ENCODE measurements at places on chromosomes 6 and 20. TPM values are rescaled to one million over a fixed set of nuclear protein-coding genes. Genes with fewer than 3 reads are reported as not detected.

Gene LAMA4
- total RNA-seq, result 317 TPM

Gene LTB
- total RNA-seq, result 0.55 TPM

Gene SLC22A1
- 0.59 TPM for total RNA-seq

DNA sequence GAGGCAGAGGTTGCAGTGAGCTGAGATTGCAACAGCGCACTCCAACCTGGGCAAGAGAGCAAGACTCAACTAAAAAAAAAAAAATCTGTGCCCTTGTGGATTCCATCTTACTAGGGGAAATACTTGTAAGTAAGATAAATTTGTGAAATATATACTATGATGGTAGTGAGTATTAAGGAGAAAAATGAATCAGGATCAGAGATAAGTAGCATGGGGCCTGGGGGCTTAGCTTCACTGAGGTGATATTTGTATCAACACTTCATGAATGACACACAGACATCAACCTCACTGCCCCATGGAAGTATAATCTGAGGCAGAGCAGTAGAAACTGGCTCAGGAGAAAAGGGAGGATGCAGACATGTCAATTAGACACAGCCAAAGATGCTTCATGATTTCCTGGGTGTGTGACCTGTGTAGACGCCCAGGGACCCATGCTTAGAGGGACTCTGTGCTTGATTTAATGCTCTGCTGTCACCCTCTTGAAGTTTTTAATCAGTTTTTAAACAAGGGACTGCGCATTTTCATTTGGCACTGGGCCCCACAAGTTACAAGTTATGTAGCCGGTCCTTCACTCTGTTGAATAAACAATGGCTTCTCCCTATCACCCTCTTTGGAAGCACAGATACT, 41.9 kb downstream of the PCNA start:
- H3K4me1 ChIP-seq, result peaks cover 9% of the 10 kb centered on the region
- no peaks in the 10 kb centered on the region for H3K27me3 ChIP-seq
- no peak overlapping the region for H3K4me3 ChIP-seq
- H3K27ac ChIP-seq, result no peak overlapping the region
- H3K36me3 ChIP-seq, result no peaks in the 10 kb centered on the region
- no peak for DNase-seq

DNA sequence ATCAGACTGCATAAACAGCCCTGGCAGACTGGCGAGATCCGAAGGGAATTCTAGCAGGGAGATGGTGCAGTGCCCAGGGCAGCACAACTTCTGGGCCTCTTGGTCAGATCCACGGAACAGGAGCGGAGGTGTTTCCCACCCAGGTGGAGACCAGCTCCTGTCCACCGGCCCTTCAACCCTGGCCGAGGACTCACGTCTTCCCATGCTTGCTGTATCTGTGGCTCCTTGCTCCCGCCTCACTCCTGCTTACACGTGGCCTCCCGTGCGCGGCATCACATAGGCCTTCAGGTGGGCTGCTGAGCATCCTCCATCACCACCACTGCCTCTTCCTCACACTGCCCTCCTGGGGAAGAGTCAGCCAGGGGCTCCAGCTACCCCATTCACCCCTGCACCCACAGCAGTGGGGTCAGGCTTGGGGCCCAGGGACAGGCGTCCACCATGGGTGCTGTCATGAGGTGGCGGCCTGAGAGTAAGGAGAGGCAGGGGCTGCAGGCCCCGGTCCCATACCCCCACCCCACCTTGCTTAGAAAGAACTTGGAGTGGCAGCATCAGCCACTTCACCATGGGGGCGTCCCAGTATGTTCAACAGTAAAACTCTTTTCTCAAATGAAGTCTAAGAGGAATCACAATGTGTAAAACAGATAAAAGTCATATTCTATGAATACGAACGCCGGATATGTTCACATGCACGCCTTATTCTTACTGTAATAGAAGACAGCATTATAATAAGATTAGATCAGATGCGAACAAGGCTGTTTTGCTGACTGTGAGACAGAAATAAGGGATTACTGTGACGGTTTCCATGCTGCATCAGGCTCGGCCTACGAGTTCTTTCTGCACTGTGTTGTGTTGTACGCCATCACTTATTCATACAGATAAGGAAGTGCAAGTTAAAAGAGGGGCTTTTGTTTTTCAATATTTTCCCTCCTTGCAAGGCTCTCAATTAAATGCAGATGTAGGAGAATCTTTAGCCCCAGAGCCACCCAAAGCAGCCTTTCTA, 165.4 kb downstream of the GRM4 start:
- no peaks in the 10 kb centered on the region for H3K36me3 ChIP-seq
- DNase-seq, result no peak
- H3K27me3 ChIP-seq, result peaks cover 12% of the 10 kb centered on the region
- no peak overlapping the region for H3K4me3 ChIP-seq
- peaks cover 19% of the 10 kb centered on the region for H3K4me1 ChIP-seq
- H3K27ac ChIP-seq, result no peak overlapping the region

Gene UBD
- total RNA-seq, result 0.50 TPM

DNA sequence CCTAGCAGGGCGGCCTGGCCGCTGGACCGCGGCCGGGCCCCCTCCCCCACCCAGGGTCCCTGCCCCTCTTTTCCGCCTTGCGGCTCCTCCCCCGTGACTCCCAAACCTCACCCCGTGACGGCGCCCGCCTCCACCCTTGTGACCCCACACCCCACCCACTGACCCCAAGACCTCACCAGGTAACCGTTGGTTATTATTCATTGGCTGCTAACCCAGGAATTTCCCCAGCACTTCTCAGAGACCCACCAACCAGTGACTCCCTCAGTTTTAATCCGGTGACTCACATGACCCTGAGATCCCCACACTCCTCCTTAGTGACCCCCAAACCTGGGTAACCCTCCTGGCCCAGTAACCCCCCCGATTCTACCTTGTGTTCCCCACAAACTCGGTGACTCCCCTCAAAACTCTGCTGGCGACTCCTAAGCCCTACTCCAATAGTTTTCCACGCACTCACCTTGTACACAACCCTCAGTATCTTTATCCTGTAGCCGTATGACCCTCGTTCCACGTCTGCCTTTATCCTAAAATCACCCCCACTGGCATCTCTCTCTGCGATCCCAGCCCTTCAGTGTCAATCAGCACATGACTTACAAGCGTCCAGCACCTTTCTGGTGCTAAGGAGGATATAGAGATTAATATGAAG, 534 bp downstream of the ZNF76 start:
- H3K4me3 ChIP-seq, result peak overlapping the region; percentile 79
- peaks cover 14% of the 10 kb centered on the region for H3K4me1 ChIP-seq
- no peaks in the 10 kb centered on the region for H3K27me3 ChIP-seq
- H3K36me3 ChIP-seq, result no peaks in the 10 kb centered on the region

- no peak overlapping the region for H3K4me3 ChIP-seq
- no peaks in the 10 kb centered on the region for H3K4me1 ChIP-seq
- no peaks in the 10 kb centered on the region for H3K36me3 ChIP-seq
Observed at GRCh38 chr6:136980070-136980469, 58.0 kb downstream of the SLC35D3 start.

- no peaks in the 10 kb centered on the region for H3K36me3 ChIP-seq
- no peaks in the 10 kb centered on the region for H3K27me3 ChIP-seq
- H3K27ac ChIP-seq, result no peak overlapping the region
Observed at GRCh38 chr6:168906391-168906790, 347.3 kb downstream of the THBS2 start.

- peaks cover 4% of the 10 kb centered on the region for H3K36me3 ChIP-seq
- DNase-seq, result no peak
- no peak overlapping the region for H3K27ac ChIP-seq
- H3K4me1 ChIP-seq, result peaks cover 5% of the 10 kb centered on the region
Observed at GRCh38 chr6:42304053-42304712, 86.5 kb upstream of the MRPS10 start.

Gene C6orf141
- 1.3 TPM for total RNA-seq

DNA sequence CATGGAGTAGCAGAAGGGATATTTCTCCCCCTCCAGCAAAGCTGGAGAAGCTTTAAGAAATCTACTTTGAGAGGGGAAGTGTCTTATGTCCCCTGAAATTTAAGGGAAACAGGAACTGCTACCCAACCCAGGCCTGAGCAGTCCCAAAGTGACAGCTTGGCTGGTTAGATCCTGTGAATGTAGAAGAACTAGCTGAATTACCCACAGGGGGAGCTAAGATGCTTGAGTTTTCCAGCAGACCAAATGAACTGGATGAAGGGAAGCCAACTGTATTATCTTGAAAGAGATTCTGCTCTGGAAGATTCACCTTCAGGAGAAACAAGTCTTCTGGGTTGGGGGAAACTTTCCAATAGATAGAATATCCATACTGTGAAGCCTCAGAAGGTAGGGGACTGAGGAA, 303.3 kb upstream of the MMS22L start:
- H3K27ac ChIP-seq, result no peak overlapping the region
- H3K36me3 ChIP-seq, result no peaks in the 10 kb centered on the region
- H3K4me1 ChIP-seq, result no peaks in the 10 kb centered on the region

Gene HMGA1
- 35.9 TPM for total RNA-seq

- no peak overlapping the region for H3K27ac ChIP-seq
- H3K27me3 ChIP-seq, result peaks cover 16% of the 10 kb centered on the region
- peak; percentile 76 for DNase-seq
- peaks cover 4% of the 10 kb centered on the region for H3K4me1 ChIP-seq
- H3K4me3 ChIP-seq, result no peak overlapping the region
Observed at GRCh38 chr20:57071283-57071731, 195.1 kb downstream of the BMP7 start.

- no peaks in the 10 kb centered on the region for H3K36me3 ChIP-seq
- H3K27ac ChIP-seq, result no peak overlapping the region
- H3K4me1 ChIP-seq, result peaks cover 2% of the 10 kb centered on the region
Observed at GRCh38 chr6:14694308-14694707, 551.6 kb upstream of the JARID2 start.

Gene ZSCAN9
- total RNA-seq, result 16.6 TPM

Gene ADGB
- total RNA-seq, result 0.99 TPM

GRCh38 chr20:38294076-38294591, 9.8 kb upstream of the BPI start:
- no peaks in the 10 kb centered on the region for H3K36me3 ChIP-seq
- H3K27ac ChIP-seq, result no peak overlapping the region
- no peak for DNase-seq
- no peaks in the 10 kb centered on the region for H3K27me3 ChIP-seq
- no peak overlapping the region for H3K4me3 ChIP-seq

Gene TSPYL4
- total RNA-seq, result 101 TPM

DNA sequence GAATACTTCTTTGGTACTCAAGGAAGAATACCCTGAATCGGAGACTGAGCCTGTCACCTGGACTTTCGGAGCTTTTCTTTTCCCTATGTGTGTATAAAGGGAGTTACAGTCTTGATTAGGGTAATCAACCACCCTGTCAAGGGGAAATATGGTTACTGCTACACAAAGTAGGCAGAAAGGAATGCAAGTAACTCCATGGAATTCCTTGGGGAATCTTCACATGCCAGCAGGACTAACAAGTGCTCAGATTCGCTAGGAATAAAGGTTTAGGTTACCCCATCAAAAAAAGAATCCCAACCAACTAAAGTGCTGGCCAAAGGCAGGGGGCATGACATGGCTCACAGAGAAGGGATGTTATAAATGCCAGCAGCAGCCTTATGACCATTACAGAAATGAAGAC, 10.4 kb downstream of the KCNS1 start:
- H3K36me3 ChIP-seq, result no peaks in the 10 kb centered on the region

DNA sequence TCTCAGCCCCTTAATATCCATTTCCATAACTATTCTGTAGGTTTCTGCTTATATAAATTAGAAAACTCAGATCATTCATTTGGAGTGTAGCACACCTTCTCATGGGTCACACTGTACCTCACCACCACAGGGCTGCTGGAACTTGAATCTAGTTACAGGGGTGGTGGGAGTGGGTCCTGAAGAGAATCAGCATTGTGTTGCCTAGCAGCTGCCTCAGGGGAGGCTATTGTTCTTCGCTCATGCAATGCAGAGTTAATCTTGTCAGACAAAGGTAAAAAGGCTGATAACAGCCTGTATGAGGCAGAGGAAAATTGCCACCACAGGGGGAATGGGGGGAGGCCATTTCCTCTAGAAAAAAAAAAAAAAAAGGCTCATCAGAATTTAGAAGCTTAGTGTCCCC, 496.0 kb upstream of the ADGRB3 start:
- no peak for DNase-seq
- no peak overlapping the region for H3K4me3 ChIP-seq
- H3K36me3 ChIP-seq, result no peaks in the 10 kb centered on the region
- H3K4me1 ChIP-seq, result no peaks in the 10 kb centered on the region

GRCh38 chr6:30684386-30685156, 1.9 kb downstream of the PPP1R18 start:
- H3K4me3 ChIP-seq, result peak overlapping the region; percentile 99
- peaks cover 73% of the 10 kb centered on the region for H3K4me1 ChIP-seq
- H3K27ac ChIP-seq, result peak overlapping the region; percentile 98
- DNase-seq, result no peak
- peaks cover 15% of the 10 kb centered on the region for H3K36me3 ChIP-seq
- no peaks in the 10 kb centered on the region for H3K27me3 ChIP-seq

Gene PSORS1C2
- not detected for total RNA-seq

DNA sequence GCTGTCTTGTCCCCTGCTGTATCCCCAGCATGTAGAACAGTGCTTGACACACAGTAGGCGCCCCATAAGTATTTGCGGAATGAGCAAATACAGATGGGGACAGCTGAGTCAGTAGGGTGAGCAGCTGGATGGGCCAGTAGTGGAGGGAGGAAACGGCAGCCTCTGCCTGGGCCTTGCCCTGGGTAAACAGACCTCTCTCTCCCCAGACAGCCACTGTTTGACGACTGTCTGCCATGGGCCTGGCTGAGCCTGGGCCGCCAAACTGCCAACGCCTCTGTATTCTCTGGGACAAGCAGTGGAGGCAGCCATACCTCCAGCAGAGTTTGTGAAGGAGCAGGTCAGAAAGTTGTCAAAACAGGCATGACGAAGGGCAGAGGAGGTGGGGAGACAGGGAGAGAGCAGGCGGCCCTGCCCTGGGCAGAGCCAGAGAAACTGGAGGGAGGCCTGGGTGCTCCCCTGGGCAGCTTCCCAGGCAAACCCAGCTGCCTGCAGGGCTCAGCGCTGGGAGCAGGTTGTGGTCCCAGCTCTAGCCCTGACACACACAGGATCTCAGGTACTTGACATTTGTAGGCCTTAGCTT, 15.2 kb downstream of the HNF4A start:
- no peak overlapping the region for H3K27ac ChIP-seq
- H3K4me3 ChIP-seq, result no peak overlapping the region
- H3K36me3 ChIP-seq, result no peaks in the 10 kb centered on the region
- no peaks in the 10 kb centered on the region for H3K4me1 ChIP-seq

- H3K4me1 ChIP-seq, result peaks cover 7% of the 10 kb centered on the region
- H3K4me3 ChIP-seq, result no peak overlapping the region
- H3K27ac ChIP-seq, result no peak overlapping the region
- DNase-seq, result no peak
- peaks cover 7% of the 10 kb centered on the region for H3K27me3 ChIP-seq
Observed at GRCh38 chr6:138800377-138801150, 4.7 kb downstream of the ECT2L start.

- H3K4me1 ChIP-seq, result peaks cover 71% of the 10 kb centered on the region
- H3K27ac ChIP-seq, result no peak overlapping the region
- H3K27me3 ChIP-seq, result no peaks in the 10 kb centered on the region
- no peaks in the 10 kb centered on the region for H3K36me3 ChIP-seq
Observed at GRCh38 chr20:31837896-31838397, 7.5 kb downstream of the FOXS1 start.

- H3K27ac ChIP-seq, result no peak overlapping the region
- H3K27me3 ChIP-seq, result no peaks in the 10 kb centered on the region
- no peak overlapping the region for H3K4me3 ChIP-seq
- H3K4me1 ChIP-seq, result no peaks in the 10 kb centered on the region
Observed at GRCh38 chr6:96811136-96811535, 26.1 kb downstream of the GPR63 start.

Measured in spinal cord (tissue), 10 donors.